ENCODE measurements at places on chromosomes 13 and 19.
A peak's percentile ranks its signal among the peaks of the same experiment; 100 is the strongest.

DNA sequence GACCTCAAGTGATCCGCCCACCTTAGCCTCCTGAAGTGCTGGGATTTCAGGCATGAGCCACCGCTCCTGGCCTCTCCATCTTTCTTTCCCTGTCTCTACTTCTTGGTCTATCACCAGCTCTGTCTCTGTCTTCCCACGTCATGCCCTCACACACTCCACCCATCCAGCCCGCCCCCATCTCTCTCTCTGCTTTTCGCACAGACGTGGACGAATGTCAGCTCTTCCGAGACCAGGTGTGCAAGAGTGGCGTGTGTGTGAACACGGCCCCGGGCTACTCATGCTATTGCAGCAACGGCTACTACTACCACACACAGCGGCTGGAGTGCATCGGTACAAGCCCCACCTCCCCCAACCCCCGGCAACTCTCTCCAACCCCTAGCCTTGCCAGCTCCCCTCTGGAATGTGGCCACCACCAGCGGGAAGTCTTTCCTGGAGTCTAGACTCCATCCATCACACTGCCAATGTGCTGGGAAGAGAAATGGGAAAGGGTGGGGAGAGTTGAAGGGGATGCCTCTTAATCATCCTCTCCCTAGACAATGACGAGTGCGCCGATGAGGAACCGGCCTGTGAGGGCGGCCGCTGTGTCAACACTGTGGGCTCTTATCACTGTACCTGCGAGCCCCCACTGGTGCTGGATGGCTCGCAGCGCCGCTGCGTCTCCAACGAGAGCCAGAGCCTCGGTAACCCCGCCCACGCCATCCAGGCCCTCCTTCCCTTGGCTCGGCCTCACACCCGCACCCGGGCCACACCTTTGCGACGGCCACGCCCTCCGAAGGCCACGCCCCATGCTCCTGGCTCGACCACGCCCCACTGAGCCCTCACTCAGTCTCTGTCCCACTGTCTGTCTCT, 22.5 kb downstream of the LTBP4 start:
- no peak for DNase-seq

GRCh38 chr13:85812282-85812681, 13.1 kb upstream of the SLITRK6 start:
- DNase-seq = no peak

GRCh38 chr13:106291006-106291405, 244.5 kb downstream of the EFNB2 start:
- no peak for DNase-seq

GRCh38 chr13:51501592-51502152, 48.8 kb upstream of the INTS6 start:
- DNase-seq = no peak

DNA sequence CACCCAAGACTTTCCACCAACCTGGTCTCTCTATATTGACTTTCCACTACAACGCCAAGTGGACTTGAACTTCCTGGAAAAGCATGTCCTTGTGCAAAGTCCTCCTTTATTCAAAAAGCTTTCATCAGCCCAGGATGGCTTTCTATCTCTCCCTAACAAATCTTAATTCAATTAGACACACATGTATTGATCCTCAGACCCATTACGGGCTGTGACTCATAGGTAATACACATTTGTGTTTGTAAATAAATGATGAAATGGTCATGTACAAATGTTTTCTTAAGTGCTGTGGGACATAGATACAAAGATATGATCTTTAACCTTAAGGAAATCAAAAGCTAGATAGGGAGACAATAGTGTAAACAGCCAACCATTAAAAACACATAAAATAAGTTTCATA, 1189.7 kb downstream of the EFNB2 start:
- no peak for DNase-seq

GRCh38 chr19:42521346-42522030, 6.8 kb downstream of the CEACAM1 start:
- no peak for DNase-seq

DNA sequence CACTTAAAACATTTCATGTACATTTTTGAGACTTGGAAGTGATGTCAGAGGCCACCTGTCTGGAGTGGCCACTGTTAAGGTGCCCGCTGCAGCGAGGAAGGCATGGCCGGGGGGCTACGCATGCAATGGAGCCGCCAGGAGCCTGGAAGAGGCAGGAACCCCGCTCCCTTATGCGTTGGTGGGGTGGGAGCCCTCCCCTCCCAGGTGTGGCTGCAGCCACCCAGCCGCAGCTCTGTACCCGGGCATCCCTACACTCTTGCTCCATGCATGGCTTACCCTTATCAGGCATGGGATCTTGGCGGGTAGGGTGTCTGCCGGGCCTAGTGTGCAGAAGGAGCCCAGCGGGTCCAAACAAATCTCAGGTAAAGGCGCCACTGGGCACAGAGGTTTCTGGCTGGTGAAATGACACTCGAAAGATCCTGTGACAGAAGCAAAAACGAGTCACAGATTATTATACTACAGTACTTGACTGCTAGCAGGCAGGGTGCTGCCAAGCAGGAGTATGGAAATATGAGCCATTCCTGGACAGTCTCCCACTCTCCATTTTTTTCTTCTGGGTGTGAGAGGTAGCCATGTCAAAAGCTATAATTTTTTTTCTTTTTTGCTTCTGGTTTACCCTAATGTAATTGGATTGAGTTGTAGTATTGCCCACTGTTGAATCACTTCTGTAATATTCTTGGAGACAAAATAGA, 1606.3 kb upstream of the MIR17HG start:
- no peak for DNase-seq

DNA sequence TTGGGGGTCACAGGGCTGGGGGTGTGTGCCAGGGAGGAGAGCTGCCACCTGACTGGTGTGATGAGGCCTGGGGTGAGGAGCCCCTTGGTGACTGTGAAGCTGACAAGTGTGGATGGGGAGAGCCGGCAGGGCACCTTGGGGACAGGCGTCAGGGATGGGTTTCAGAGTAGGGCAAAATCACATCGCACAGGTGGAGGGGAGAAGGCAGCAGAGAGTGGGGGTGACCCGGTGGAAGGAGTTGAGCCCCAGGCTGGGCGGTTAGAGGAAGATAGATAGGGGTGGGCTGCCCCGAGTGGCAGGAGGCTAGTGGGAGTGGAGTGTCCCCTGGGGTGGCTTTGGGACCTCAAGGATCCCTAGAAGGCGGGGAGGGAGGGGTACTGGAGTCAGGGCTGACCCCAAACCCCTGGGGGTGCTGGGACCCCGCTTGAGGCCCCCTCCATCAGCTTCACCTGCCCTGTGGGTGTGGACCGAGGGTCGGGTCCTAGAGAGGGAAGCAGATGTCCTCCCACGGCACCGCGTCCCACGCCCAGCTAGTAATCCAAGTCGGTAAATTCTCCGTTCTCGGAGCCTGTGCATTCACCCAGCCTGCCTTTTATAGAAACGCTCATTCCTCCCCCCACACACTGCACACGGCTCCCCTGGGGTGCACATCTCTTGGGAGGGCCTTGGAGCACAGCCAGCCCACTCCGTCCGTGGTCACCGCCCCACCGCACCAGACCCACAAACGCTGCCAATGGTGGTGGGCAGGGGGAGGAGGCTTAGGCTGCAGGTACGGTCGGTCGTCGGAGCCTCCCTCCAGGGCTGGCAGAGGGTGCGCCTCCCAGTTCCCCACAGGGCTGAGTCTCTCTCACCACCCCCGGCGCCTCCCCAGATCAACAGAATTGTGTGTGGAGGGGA, 2.4 kb downstream of the CTXN1 start:
- no peak for DNase-seq

DNA sequence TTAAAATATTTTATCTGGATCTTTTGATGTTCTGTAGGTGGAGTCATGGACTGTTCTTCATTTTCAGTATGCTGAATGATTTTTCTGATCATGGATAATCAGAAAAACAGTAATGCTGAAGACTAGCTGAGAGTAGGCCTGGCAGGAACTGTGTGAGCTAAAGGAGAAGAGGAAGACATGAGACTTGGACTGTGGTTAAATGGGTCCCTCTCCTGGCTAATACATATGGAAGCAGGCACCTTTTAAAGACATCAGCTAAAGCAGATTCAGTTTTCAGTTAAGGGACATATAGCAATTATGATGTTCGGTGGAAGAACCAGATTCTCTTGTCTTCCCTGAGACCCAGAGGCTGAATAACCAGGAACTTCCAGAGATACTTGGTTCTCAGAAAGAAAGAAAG, 169.4 kb downstream of the OLFM4 start:
- DNase-seq = no peak

GRCh38 chr13:74003374-74003773, 130.8 kb downstream of the KLF12 start:
- DNase-seq = no peak

- DNase-seq = no peak
Measured at GRCh38 chr13:23847497-23847896, 41.7 kb downstream of the MIPEP start.

- DNase-seq = no peak
Measured at GRCh38 chr19:13917888-13918406, 11.9 kb downstream of the CC2D1A start.

- no peak for DNase-seq
Measured at GRCh38 chr19:2234996-2235380, 1.1 kb downstream of the PLEKHJ1 start.

DNA sequence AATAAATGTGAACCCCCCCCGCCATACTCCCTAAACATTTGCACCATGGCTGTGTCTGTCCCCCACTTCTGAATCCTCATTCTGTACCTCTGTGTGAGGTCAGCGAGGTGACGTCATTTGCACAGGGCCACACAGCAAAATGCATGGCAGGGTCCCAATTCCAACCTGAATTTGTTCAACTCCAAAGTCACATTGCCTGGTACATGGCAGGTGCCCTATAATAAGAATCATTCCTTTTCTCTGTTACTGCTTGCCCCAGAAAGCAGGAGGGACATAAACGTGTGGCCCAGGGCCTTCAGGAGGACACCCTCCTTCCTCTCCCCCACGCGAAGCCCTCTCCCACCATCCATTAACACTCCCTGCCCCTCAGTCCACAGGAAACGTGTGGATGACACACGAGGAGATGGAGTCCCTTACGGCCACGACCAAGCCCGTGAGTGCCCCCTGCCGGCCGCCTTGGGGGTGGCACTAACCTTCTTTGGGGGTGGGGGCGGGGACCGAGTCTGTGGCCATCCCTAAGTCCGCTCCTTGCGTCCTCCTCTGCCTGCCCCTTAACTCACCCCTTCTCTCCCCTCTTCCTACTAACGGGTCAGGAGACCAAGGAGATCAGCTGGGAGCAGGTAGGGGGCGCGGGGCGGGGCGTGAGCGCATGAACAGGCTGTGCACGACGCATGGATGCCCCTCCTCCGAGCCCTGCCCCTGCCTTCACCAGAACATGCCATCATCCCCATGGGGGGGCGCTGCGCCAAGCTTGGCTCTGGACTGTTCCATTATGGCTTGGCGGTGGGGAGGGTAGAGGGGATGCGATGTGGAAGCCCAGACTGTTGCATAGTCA, 9.4 kb downstream of the HRC start:
- DNase-seq = peak; percentile 86

DNA sequence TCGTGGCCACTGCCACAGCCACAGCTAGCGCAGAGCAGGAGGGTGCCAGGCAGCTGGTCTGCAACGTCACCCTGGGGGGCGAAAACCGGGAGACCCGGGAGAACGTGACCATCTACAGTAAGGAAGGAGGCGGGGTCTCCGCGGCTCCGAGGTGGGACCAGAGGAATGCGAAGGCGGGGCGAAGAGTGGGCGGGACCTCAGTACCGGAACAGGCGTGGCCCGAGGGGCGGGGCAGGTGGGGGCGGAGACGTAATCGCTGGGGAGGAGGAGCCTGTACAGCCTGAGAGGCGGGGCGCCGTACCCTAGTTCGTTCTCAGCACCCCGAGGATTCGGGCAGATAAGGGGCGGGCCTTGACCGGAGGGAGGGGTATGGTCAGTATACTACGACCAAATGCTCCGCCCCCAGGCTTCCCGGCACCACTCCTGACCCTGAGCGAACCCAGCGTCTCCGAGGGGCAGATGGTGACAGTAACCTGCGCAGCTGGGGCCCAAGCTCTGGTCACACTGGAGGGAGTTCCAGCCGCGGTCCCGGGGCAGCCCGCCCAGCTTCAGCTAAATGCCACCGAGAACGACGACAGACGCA, 2.5 kb downstream of the ICAM5 start:
- DNase-seq = peak; percentile 91

GRCh38 chr13:72651144-72651543, 76.3 kb downstream of the MZT1 start:
- DNase-seq = no peak

DNA sequence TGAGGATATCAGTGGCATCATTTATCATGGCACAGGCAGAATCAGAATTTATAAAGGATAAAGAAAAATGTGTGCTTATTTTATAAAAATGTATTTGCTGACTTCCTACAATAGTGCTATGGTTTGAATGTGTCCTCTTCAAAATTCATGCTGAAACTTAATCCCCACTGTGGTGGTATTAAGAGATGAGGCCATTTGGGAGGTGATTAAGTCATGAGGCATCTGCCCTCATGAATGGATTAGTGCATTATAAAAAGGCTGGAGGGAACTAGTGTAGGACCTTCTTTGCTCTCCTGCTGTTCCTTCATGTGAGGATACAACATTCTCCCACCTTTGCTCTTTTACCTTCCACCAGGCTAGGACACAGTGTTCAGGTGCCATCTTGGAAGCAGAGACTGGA, 212.8 kb downstream of the RFC3 start:
- no peak for DNase-seq

DNA sequence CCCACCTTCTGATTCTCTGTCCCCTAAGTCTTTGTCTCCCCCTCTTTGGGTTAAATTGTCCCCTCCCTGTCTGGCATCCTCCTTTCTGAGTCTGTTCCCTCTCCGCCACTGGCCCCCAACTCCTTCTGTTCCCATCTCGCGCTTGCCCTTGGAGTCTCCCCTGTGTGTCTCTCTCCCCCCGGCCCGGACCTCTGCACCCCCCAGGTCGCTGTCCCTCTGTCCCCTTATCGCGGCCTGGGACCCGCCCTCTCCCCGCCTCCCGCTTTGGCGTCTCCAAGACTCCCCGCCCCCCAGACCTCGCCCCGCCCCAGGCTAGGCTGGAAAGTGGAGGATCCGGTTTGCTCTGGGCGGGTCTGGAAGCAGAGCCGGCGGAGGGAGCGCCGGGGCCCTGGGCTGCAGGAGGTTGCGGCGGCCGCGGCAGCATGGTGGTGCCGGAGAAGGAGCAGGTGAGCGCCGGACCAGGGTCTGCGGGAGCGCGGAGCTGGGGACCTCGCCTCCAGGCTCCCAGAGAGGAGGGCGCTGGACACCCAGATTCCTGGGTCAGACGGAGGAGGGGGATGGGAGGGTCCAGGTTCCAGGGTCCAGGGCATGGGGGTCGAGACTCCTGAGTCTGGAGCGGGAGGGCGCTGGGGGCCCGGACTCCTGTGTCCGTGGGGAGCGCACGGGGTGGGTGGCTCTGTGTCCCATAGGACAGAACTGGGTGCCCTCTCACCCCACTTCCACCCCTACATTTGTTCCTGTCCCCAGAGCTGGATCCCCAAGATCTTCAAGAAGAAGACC, at the start of gene TRPM4:
Gene TRPM4, plus strand, starts transcription at position 348 of the 780 bp plus-strand sequence. Its CDS starts 75 bp downstream, at position 423.
- DNase-seq = no peak

- peak; percentile 43 for DNase-seq
Measured at GRCh38 chr13:36432106-36432544, at the start of gene CCNA1. TSS of gene CCNA1 (plus strand) at chr13:36432495. CDS start at chr13:36433057, 562 bp downstream.

- DNase-seq = no peak
Measured at GRCh38 chr13:76223999-76224398, 587.9 kb downstream of the LMO7 start.
